Stimulated activated CD4-positive, alpha-beta T cell treated with anti-CD3 and anti-CD28 coated beads, Interleukin-15, amount 100 ng/mL, for 1 hour (primary cell): ENCODE measurements at places on chromosomes 13 and 19.
A peak's percentile ranks its signal among the peaks of the same experiment; 100 is the strongest.

DNA sequence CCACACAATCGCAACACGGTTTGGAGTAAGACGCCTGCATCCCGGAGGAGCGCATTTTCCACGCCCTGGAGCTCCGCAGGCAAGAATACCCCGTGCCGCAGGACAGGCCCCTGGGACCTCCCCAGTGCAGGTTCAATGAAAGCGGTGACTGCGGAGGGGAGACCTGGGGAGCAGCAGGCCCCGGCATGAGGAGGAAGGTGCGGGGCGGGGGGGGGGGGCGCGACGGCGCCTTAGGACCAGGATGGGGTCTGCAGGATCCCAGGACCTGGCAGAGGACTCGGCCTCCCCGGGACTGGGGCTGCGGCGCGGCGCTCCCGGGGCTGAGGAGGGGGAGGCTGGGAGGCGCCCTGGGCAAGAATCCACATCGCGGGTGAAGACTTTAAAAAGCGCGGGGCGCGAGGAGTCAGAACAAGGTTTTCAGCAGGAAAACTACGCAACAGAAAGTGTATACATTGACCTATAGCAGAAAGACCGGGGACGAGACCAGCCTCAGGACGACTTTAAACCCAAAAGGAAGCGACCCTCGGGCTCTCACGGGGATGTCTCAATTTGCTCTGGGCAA lies 432 bp downstream of the ZNF611 start:
- no peak for DNase-seq

- DNase-seq = no peak
Measured at GRCh38 chr13:30926781-30927180, 5.7 kb upstream of the TEX26 start.

GRCh38 chr19:4866595-4867424 lies 657 bp downstream of the PLIN3 start:
- DNase-seq = peak; percentile 32

DNA sequence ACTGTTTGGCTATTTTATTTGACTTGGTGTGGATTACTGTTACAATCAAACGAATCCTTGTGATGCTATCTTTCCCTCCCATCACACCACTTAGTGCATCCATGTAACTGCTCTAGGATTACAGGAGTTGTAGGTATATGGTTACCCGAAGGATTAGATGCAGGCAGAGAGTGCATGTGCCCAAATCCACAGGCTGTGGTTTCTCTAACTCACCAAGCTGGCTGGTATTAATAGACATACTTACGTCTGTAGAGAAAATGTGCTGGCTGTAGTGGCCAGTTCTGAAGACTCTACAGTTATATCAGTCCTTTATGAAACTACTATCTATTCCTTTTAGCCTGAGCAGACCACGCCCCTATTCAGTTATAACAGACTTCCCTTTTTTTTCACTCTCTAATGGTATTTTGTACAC lies 1.1 kb upstream of the HMGB1 start:
- DNase-seq = no peak
